A549 treated with CORT108297 at 1 μM for 4 hours (cell line): ENCODE measurements at places on chromosomes 1 and 21. TPM values are rescaled to one million over a fixed set of nuclear protein-coding genes. Genes with fewer than 3 reads are reported as not detected.

Gene MAP1LC3C
- 0.10 to 0.22 TPM (median 0.18 TPM) in 4 of 5 replicates, not detected in the other for total RNA-seq

Gene NPHS2
- total RNA-seq: not detected in 5 replicates

Gene SLC2A5
- 0.04 to 0.25 TPM (median 0.17 TPM) in 5 replicates for total RNA-seq

Gene KCND3
- total RNA-seq: 0.01 to 0.05 TPM (median 0.05 TPM) in 3 of 5 replicates, not detected in the others

Gene DENND2C
- 0.29 to 0.57 TPM (median 0.39 TPM) in 5 replicates for total RNA-seq

Gene SYCP1
- total RNA-seq: not detected in 5 replicates

Gene ADORA3
- not detected in 5 replicates for total RNA-seq

Gene E2F2
- 2.2 to 3.1 TPM (median 2.7 TPM) in 5 replicates for total RNA-seq

Gene ERICH3
- not detected in 5 replicates for total RNA-seq

Gene SLC45A1
- total RNA-seq: 3.2 to 6.1 TPM (median 5.1 TPM) in 5 replicates

Gene OR6N1
- not detected in 5 replicates for total RNA-seq

Gene RORC
- total RNA-seq: 0.03 to 0.06 TPM (median 0.04 TPM) in 4 of 5 replicates, not detected in the other

Gene PODN
- total RNA-seq: not detected in 5 replicates

Gene ATP5PB
- 232 to 283 TPM (median 241 TPM) in 5 replicates for total RNA-seq

Gene RAB25
- 0.21 TPM in 1 of 5 replicates, not detected in the others for total RNA-seq

Gene KMO
- 0.74 to 1.6 TPM (median 1.4 TPM) in 5 replicates for total RNA-seq

Gene CFAP45
- 0.61 to 0.79 TPM (median 0.73 TPM) in 5 replicates for total RNA-seq

Gene MXRA8
- 0.07 to 0.29 TPM (median 0.27 TPM) in 5 replicates for total RNA-seq

Gene ETV3L
- not detected in 5 replicates for total RNA-seq
